ENCODE measurements at places on chromosomes 1 and 21.

GRCh38 chr1:116679828-116680628, 12.5 kb upstream of the IGSF3 start:
- DNase-seq: no peak

GRCh38 chr1:6972399-6972798, 187.1 kb downstream of the CAMTA1 start:
- no peak for DNase-seq

DNA sequence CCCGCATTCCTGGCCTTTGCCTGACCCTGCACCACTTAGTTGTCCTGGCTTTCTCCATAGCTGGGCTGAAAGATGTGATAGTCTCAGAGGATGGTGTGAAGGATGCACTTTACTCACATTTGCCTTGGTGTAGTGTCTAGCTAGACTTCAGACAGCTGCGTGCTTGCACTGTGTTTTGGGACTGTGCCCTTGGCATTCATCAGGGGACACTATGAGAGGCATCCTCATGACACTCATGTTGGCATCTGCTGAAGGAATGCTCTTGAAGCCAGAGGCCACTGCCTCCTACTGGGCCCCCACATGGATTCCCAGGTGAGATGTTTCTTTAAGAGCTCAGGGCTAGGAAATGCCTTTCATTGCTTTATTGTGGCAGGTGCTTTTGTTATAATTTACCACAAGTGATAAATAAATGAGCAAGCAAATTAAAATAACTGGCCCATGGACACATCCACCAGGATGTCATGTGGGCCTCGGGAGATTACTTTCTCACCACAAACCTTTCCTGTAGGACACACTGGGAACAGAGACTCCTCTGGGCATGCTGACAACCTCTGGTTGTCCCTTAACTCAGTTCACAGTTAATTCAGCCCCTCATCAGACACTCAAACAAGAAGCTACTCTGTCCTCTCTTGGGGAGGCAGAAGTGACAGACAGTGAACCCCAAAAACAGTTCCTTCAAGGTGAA, 99.4 kb upstream of the SPATA6 start:
- no peak for DNase-seq

DNA sequence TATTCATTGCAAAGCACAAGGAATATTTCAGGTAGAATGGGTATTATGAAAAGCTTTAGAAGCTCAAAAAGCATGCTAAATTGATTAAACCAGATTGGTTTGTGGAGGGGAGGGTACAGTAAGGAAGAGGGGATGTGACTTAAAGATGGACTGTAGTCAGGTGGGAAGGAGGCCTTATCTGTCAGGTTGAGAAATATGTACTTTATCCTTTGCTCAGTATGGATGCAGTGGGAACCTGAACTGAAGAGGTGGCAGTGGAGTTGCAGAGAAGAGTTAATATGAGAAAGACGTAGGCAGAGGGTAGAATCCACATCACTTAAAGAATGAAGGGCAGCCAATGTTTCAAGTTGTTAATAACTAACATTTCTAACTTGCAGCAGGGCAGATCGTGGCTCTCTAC, 44.1 kb downstream of the SNX7 start:
- no peak for DNase-seq

- DNase-seq: no peak
Observed at GRCh38 chr1:29497395-29498125, 261.2 kb downstream of the PTPRU start.

- no peak for DNase-seq
Observed at GRCh38 chr1:205046870-205047269, 3.9 kb downstream of the CNTN2 start.

All from inflammatory macrophage treated with lipopolysaccharide for 1 hour (primary cell).